ENCODE measurements at places on chromosomes 11 and 22. TPM values are rescaled to one million over a fixed set of nuclear protein-coding genes. Genes with fewer than 3 reads are reported as not detected.

SLC43A3 gene
- 19.4 TPM for total RNA-seq

TRIM48 gene
- total RNA-seq = not detected

ARRB1 gene
- total RNA-seq = 153 TPM

TNNI2 gene
- not detected for total RNA-seq

VPREB1 gene
- total RNA-seq = not detected

TM7SF2 gene
- total RNA-seq = 15.3 TPM
